Central memory CD8-positive, alpha-beta T cell (primary cell): ENCODE measurements at places on chromosomes 2 and 18.

DNA sequence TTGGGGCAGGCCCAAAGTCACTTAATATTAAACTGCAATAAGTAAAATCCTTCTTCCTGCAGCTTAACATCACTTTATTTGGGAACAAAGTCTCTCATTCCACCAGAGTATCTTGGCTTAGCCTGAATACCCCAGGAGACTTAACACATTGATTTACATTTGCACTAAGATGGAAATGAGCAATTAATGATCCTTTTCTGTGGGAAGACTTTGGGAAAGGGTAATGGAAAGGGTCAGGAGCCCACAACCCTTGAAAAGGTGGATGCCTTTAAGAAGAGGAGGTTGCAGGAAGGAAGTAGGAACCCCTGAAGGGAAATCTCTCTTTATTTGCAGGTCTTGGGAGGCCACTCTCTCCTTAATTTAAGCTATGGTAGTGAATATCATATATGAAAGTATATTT, 28.0 kb upstream of the BARD1 start:
- DNase-seq: no peak

GRCh38 chr2:27992787-27993401, 102.4 kb downstream of the BABAM2 start:
- DNase-seq: no peak

DNA sequence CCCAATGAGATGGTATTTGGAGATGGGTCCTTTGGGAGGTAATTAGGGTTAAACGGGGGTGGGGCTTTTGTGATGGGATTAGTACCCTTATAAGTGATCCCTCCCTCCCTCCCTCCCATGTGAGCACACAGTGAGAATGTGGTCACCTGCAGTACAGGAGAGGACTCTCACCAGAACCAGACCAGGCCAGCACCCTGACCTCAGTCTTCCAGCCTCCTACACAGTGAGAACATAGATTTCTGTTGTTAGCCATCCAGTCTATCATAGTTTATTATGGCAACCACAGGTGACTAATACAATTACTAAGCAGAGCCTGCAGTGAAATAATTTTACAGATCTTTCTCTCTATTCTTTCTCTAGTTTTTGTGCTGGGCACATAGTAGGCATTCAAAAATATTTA, 137.7 kb upstream of the PKDCC start:
- no peak for DNase-seq

- no peak for DNase-seq
These were observed 26.0 kb upstream of the SP3 start for GRCh38 chr2:173990970-173991819.

DNA sequence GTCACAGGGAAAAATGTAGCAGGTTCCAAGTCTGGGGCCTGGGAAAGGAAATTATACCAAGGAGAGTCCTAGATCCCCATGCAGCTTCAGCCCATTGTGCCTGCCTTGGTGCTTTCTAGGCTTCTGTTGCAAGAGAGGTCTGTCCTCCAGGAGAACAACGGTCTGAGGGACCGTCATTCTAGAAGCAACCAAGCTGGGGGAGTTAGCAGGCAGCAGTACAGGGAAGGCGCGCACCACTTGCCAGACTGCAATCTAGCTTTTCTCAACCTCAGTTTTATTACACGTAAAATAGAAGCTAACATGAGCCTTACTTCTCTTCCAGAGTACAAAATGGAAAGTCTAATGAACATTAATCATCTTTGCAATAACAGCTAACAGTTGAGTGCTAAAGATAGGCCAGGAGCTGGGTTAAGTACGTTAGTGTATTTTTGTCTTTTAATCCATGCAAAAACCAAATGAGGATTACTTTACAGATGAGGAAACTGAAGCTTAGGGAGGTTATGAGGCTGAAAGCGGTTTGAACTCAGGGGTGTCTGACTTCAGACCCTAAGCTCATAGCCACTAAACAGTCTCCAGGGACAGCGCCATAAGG, 1.9 kb downstream of the TCF23 start:
- no peak for DNase-seq
